Activated CD4-positive, alpha-beta T cell treated with anti-CD3 and anti-CD28 coated beads for 4 hours (primary cell): ENCODE measurements at places on chromosomes 11 and 22.

DNA sequence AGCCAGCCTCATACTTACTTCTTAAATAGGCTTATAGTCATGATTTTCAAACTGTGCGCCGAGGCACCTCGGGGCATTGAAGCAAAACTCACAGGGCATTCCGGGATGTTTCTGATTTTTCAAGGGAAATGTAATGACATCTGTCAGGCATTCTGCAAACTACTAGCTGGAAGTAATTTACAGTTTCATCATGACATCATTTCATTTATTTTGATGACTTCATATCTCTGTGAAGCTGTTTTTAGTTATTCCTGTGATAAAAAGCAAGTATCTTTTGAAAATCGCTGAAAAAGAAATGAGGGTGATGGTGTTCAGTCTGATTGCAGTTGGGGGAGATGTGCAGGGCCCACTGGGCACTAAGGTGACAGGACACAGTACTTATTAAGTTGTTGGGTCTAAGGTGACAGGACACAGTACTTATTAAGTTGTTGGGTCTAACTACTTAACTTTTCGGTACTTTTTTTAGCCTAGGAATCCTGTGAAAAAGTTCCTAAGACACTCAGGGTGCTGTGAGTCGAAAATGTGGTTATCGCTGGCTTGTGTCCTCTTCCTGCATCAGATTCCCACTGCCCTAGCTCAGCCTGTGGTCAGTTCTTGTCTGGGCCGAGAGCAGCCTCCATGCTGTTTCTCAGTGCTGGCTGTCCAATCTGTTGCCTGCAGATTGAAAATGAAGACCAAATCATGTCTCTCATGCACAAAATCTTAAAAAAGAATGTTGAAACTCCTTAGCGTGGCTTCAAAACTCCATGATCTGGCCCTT, 42.6 kb downstream of the APLP2 start:
- DNase-seq: no peak

DNA sequence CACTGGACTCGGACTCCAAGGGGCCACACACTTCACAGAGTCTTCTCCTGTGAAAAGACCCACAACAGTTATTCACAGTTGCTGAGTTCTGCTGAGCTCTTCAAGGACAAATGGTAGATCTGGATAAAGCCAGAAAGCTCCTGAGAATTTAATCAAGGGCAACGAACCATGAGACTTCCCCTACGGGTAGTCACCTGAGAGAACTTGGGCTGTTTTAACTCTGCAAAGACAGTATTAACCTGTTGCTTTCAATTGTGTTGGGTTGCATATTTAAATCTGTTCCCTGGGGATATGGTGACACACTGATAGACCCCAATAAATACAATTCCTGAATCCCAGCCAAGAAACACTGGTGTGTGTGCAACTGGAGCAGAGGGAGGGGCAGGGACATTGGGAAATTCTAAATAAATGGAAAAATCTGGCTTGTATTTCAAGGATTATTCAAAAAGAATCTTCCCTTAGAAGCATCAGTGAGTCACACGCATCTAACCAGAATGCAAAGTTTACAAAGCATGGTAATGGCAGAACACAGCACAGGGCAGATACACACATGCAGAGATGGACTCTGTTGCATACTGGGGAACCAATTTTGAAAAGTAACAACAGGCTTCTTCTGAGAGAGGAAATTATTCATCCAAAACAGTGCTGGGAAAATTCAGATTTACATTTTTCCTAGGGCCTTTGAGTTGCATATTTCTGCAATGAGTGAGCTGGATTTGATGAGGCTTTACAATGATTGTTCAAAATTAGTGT, 4.0 kb downstream of the KCNJ1 start:
- no peak for DNase-seq

- no peak for DNase-seq
Observed at GRCh38 chr22:33465554-33465953, 407.4 kb upstream of the SYN3 start.

GRCh38 chr11:32829157-32829679, 509 bp upstream of the PRRG4 start:
- DNase-seq: no peak

GRCh38 chr11:69819541-69820070, 390 bp upstream of the FGF3 start:
- DNase-seq: no peak

DNA sequence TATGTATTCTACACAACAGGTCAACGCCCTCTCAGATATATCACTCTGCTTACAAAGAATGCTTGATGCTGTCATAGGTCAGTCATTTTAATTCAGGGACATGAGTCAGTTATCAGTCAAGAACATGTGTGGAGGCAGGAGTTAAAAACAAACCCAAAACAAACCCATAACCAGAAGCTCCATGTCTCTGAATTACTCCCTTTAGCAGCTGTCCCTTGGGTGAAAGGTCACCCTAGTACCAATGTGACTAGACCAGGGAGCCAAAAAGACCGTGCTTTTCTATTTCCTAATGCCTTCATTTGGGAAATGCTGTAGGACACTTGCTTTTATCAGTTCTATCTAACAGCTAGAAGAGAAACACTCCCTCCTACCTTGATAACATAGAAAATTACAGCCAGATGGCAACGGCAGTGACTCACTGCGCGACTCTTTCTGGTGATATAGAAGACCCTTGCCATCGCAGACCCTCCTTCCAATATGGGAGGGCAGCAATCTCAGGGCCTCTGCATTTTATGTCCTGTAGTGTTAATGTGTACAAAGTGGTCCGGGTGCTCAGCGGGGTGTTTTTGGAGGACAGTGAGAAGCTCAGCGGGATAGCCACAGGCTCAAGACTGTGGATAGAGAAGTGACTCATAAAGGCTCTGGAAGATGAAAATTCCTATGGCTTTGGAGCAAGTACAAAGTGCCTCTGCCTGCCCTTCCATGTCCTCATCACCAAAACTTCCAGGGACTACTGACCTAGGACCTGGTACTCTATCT, 24.8 kb downstream of the APOL5 start:
- no peak for DNase-seq

DNA sequence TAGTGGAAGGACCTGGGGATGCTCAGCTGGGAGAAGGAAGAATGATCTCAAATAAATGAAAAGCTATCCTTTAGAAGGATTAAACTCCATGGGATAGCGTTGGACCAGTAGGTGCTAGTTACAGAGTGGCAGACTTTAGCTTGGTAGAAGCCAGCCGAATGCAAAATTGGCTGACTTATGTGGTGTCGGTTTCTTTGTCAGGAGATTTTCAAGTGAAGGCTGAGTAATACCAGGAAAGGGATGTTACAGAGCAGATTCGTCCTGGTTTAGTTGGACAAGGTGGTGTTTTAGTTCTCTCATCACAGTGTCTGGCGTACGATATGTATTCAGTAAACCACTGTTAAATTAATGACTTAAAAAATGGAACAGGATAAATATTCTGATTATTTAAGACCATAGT, 26.0 kb downstream of the FDX1 start:
- DNase-seq: no peak

DNA sequence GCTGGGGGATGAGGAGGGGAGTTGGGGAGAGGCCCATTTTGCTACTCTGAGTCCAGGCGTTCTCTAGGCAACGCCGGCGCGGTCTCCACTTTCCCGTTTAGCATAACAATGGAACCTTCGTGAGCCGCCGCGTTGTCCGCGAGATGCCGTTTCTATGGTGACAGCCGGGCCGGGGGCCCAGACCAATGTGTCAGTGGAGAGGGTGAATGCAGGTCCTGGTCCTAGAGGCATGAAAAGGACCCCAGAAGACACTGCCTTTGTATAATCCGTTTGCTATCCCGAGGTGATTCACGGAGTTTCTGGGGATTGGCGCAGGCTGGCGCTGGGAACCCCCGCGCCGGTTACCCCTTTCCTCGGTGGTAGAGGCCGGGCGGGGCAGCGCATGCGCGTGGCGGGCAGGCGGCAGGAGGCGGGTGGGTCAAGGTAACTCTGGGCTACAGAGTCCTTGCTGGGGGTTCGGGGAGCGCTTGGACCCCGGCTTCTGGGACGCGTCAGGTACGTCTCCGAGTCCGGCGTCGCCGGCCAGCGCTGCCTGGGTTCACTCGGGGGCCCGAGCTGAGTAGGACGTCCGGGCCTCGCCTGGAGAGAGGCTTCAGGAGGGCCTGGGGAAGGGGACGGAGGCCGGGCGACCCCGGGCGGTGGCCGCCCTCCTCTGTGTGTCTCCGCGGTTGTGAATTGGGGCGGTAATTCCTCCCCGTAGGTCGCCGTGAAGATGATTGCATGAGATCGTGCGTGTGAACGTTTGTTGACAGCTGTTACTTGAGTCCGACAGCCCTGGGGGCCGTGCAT, at the start of the genes CBY1 and FAM227A:
CBY1 (plus strand) TSS at position 383 of the 789 bp plus-strand sequence. CDS start 11,417 bp downstream, outside the sequence.
FAM227A (minus strand) TSS at position 137 of the 789 bp plus-strand sequence. CDS start 6,224 bp downstream, outside the sequence.
- peak; percentile 82 for DNase-seq

DNA sequence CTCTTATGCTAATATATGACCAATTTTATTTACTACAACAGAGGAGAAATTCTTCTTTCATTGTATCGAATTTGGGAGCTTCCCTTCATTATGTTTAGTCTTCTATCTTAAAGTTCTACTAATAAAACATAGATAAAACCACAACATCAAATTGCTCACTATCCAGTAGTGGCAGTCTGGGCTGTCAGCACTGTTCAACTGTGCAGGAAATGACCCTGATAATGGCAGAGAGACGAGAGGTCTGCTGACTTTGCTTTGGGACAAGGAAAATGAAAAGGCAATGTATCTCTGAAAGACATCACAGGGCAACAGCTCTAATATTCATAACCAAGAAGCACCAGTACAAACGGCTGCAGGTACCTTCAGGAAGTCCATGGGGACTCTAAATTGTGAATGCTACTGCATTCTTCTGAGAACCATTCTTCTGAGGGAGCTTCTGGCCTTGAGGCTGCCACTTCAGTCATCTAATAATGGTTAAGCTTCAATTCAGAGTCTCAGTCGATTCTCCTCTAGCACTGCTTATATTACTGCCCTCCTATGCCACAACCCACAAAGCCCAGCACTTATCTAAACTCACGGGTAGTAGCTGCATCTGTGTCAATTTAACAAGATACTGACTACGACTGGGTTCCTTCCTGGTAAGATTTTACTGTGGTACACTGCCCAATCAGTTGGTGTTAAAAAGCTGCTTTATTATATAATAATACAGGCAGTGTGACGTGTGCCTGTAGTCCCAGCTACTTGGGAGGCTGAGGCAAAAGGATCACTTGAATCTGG, 44.2 kb downstream of the CKAP5 start:
- no peak for DNase-seq
